ENCODE measurements at places on chromosomes 7 and 10. TPM values are rescaled to one million over a fixed set of nuclear protein-coding genes. Genes with fewer than 3 reads are reported as not detected.

Gene ADRB1
- total RNA-seq: 0.87 TPM

Gene ACTL6B
- total RNA-seq: 0.37 TPM

DNA sequence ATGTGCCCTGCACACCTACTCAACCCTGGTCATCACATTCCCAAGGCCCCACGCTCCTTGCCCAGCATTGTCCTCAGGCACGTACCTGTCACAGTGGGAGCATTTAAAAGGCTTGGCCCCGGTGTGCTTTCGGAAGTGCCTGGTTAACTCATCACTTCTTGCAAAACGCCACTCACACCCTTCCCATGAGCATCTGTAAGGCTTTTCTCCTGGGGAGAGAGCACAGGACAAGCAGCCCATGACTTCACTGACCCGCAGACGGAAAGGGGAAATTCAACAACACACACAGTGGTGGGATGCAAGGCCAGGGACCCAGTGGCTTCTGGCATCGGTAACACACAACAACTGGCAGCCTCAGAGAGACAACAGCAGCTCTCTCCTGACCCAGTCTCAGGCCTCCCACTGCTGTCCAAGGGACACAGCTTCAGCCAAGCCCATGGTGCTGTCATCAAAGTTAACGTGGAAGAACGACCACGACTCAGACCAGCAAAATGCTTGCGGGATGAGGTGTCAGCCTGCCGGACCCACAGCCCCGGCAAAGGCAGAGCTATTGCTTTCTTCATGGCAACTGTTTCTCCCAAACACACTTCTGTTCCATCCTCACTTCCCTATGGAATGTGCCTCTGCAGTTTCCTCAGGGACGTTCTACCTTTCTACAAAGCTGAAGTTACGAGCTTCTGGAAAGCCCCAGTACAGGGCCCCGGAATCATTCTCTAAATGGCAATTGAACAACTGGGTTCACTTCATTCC lies 4.8 kb downstream of the KLF6 start:
- peak overlapping the region; percentile 77 for H3K27ac ChIP-seq
- H3K27me3 ChIP-seq: no peaks in the 10 kb centered on the region
- H3K4me3 ChIP-seq: peak overlapping the region; percentile 86
- peaks cover 64% of the 10 kb centered on the region for H3K36me3 ChIP-seq
- H3K4me1 ChIP-seq: peaks cover 70% of the 10 kb centered on the region
- no peak for DNase-seq

Gene HPS1
- total RNA-seq: 89.1 TPM

Gene NPSR1
- total RNA-seq: not detected

Gene GRB10
- total RNA-seq: 84.9 TPM

GRCh38 chr7:117025891-117026290 lies 72.6 kb downstream of the ST7 start:
- H3K4me3 ChIP-seq: no peak overlapping the region
- no peak overlapping the region for H3K27ac ChIP-seq
- no peak for DNase-seq
- peaks cover 21% of the 10 kb centered on the region for H3K4me1 ChIP-seq

Gene TAS2R3
- 4.4 TPM for total RNA-seq

- DNase-seq: peak; percentile 57
- H3K27me3 ChIP-seq: no peaks in the 10 kb centered on the region
Measured at GRCh38 chr7:22356701-22357310, at the start of gene RAPGEF5. Gene RAPGEF5 (minus strand): TSS chr7:22357154. CDS start chr7:22357060, 94 bp downstream.

Gene LIPJ
- total RNA-seq: not detected

DNA sequence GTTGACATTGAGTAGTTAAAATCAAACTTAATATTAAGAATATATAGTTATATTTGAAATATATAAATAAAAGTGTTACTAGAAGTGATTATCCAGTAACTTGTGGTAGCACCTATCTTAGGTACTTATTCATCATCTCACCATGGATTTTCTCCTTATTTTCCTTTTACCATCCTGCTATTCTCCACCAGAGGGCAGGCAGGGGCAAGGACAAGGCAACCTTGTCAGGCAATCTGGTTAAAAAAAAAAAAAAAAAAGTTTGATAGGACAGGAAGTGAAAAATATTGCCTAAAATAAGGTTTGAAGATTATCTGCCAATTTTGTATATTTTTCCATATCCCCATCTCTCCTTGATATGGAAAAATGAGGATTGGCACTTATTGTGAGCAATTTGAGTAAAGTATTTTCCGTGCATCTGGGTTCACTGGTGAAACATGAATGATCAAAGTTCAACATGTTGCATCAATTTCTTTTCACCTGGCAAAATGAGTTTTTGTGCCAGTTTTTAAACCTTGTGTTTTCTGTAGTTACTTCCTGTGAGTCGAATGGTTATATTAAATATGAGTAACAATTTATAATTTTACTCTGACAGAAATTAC lies 256.7 kb downstream of the AGMO start:
- no peak overlapping the region for H3K4me3 ChIP-seq
- no peaks in the 10 kb centered on the region for H3K4me1 ChIP-seq
- H3K27ac ChIP-seq: no peak overlapping the region
- no peaks in the 10 kb centered on the region for H3K36me3 ChIP-seq

GRCh38 chr10:88949912-88950837 lies 2.4 kb downstream of the ACTA2 start:
- peak overlapping the region; percentile 28 for H3K4me3 ChIP-seq
- no peak for DNase-seq
- no peaks in the 10 kb centered on the region for H3K27me3 ChIP-seq
- H3K36me3 ChIP-seq: no peaks in the 10 kb centered on the region

Gene ATRNL1
- 0.72 TPM for total RNA-seq

DNA sequence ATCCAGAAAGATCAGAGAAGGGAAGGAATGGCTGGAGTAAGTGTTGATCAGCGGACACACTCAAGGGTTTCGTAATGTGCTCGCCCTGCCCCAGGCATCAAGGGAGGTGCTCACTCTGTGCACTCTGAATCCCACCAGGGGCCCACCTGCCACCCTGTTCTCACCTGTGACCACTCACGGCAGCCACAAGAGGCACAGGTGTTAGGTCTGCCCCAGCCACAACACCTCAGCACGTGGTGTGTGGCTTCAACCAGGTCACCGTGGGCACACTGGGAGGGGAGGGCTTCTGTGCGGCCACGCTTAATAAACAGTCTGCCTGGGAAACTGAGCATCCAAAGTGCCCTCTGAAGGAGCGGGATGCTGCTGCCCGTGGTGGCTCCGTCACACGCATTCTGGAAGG lies 49.8 kb downstream of the CUX1 start:
- H3K4me1 ChIP-seq: peaks cover 52% of the 10 kb centered on the region
- DNase-seq: no peak

GRCh38 chr7:76509931-76510877 lies at the start of gene UPK3B:
Gene UPK3B (plus strand): TSS chr7:76510552. CDS start chr7:76510653, 101 bp downstream.
- peak; percentile 71 for DNase-seq
- H3K27me3 ChIP-seq: no peaks in the 10 kb centered on the region
- peak within 1 kb of the TSS; percentile 42 for H3K27ac ChIP-seq
- no peak within 1 kb of the TSS for H3K4me3 ChIP-seq

DNA sequence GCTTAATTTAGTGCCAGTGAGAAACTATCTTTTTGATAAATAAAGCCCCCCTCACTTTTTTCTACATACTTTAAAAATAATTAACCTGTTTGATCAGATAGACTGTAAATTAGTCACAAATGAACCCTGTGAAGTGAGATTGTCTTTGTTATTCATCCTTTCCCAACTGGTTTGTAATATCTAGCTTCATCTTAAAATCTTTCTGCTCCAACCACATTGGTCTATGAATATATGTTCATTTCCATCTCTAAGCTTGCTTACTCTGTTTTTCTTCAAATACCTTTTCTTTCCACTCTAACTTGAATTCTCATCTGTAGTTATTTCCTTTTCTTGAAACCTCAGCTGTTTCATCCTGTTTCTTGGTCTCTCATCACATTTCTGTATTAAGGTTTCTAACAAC lies 12.1 kb downstream of the MARCHF5 start:
- no peaks in the 10 kb centered on the region for H3K4me1 ChIP-seq
- H3K4me3 ChIP-seq: no peak overlapping the region
- DNase-seq: no peak
- peaks cover 10% of the 10 kb centered on the region for H3K36me3 ChIP-seq
- no peaks in the 10 kb centered on the region for H3K27me3 ChIP-seq

Gene HECW1
- 0.29 TPM for total RNA-seq

Gene ITPRID1
- total RNA-seq: 0.45 TPM

DNA sequence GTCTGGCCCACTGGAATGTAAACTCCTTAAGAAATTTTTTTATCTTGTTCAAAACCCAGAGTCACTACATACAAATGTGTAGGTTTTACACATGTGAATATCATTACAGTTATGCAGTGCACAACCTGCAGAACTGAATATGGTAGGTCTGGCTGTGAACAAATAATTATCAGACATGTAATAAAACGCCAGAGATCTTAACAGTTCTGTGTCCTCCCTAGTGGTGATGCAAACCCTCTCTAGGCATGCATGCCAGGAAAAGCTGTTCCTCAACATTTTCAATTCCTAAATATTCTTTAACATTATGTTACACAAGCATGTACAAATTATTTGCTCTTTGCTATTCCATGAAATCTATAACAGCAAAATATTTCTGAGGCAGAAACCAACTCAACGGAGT lies 124.6 kb downstream of the IMMP2L start:
- H3K36me3 ChIP-seq: no peaks in the 10 kb centered on the region
- no peaks in the 10 kb centered on the region for H3K4me1 ChIP-seq
- no peak for DNase-seq
